ENCODE measurements at places on chromosomes 1 and 21. TPM values are rescaled to one million over a fixed set of nuclear protein-coding genes. Genes with fewer than 3 reads are reported as not detected.

Gene CYP4A22
- polyA plus RNA-seq: 6.0 TPM

DNA sequence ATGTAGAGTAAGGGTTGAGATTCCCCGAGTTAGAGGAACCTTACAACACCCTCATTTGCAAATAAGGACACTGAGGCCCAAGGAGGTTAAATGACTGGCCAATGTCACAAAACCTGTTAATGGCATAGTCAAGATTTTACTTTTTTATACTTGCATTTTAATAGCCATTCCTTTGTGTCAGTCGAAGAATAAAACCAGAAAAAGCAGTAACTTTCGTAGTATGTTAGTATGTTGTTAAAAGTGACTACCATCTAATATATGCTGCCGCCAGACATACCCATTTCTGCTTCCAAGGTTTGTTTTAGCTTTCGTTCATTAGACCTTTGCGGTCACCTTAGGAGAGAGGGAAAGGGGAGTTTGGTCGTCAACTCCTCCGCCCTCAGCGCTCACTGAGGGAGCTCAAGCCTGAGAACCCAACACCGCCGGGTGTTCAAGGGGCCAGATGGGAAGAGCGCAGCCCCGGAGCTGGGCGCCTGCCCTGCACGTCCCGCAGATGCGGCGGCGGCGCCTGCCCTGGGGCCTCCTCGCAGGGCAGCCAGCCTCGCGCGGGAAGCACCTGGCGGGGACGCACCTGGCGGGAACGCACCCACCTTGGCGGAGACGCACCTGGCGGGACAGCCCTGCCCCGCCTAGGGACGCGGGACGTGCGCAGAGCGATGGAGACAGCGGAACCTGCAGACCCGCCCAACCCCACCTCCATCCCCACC is 466 bp downstream of the VPS26C start:
- no peak for DNase-seq

Gene PEF1
- polyA plus RNA-seq: 77.2 TPM

Gene SPATA17
- 13.0 TPM for polyA plus RNA-seq

Gene CBS
- polyA plus RNA-seq: 55.5 TPM

DNA sequence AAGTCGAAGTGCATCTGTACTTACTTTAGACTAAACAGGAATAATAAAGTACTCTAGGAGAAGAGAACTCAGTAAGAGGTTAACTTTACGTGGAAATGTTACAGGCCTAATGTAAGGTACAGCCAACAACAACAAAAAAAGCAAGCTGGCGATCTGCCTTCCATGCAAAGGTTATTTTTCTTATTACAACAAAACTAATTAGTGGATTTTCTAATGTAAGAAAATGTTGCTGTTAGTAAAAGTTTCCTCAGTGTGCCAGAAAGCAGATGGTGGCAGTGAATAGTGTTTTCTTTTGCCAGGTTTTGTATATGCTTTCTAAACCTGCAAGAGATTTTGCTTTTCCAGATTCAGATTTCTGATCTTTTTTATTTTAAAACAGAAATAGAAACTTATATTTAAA is 179.2 kb downstream of the NFIA start:
- DNase-seq: no peak

- DNase-seq: peak; percentile 19
These were observed 924 bp downstream of the HMCN1 start for GRCh38 chr1:185734929-185735700.

DNA sequence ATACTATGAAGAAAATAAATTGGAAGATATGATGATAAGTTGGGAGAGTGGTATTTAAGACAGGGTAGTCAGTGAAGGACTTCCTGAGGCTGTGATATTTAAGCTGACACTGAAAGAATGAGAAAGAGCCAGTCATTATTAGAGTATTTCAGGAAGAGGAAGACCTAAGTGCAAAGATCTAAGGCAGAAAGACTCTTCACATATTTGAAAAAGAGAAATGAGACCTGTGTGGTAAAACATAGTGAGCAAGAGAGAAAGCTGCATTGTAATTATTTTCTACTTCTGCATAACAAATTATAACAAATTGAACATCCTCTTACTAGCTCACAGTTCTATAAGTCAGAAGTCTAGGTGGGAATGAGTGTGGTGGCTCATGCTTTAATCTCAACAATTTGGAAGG is 34.6 kb upstream of the DOCK7 start:
- DNase-seq: no peak

DNA sequence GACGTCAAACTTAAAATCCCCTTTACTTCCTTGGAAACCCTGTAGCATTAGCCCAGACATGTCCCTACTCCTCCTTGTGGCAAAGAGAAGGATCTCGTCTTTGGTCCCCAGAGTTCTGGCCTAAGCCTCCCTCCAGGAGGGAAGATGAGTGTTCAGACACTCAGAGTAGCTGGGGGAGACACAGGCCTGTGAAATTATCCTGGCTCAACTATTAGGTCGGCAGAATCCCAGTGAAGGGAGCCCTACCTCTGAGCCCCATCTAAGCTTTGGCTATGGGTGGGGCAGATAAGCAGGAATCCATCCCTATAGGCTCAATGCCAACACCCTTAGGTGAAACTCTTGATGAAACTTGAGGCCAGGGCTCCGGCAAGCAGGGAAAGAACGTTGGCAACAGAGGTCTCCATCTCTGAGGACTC is 1.7 kb upstream of the SFN start:
- no peak for DNase-seq

Gene TTF2
- 24.8 TPM for polyA plus RNA-seq

DNA sequence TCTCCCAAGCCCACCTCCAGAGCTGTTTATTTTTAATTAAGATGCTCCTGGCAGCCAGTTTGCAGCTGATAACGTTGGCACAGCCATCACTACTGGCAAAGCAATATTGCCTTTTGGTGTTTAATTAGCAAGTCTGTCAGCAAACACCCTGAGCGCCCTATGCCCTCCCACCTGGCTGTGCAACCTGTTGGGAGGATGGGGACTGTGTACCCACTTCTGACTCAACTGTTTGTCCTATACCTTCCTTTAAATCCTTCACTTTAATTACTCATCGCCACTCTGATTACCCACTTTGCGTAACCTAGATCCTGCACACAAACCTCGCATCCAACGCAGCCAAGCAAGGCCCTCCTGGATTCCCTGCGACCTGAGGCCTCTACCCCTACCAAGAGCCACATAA is 67.1 kb downstream of the BCAR3 start:
- no peak for DNase-seq

Gene KCNK1
- polyA plus RNA-seq: 9.0 TPM

GRCh38 chr1:222785529-222785928 is 29.3 kb upstream of the DISP1 start:
- DNase-seq: no peak

GRCh38 chr21:43345746-43346409 is 81.1 kb downstream of the SIK1 start:
- no peak for DNase-seq

GRCh38 chr21:43270800-43271301 is 102.0 kb downstream of the CRYAA start:
- no peak for DNase-seq

DNA sequence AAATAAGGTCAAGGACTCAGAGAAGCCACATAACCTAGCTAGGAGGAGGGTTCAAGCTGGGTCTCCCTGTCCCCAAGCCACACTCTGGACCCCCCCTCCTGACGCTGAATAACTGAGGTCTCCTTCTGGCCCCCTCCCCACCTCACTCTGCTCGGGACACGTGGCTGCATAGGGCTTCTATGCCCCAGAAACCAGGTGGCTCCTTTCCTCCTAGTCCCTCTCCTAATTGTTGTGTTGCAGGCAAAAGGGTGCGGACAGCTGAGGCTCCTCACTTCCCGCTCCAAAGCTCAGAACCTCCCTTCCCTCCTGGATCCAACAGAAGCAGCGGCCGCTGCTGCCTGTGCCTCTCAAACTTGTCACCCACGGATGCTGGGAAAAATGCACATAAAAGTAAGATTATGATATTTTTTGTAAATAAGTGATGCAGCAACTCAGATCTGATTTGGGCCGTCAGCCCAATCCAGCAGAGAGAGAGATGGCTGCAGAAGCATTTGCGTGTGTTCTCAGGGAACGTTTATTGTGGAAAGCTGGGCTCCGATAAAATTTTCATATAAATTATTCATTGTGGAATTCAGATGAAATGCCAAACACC is 40.8 kb upstream of the C1orf174 start:
- no peak for DNase-seq

DNA sequence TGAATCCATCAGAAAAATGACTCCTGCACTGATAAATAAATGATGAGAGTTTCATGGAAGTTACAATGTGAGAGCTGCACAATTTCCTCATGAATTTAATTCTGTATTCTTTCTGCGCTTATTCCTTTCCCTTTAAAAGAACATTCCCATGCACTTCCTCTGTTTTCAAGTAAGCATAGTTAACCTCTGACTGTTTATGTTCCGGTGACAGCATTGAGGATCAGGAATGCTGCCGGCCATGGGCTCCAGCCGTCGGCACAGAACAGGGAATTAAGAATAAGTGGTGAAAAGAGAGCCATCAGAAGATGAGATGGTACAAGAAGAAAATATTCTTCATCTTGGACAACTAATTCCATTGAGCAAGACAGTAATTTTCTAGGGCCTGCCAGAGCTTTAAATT is 65.3 kb downstream of the SUSD4 start:
- no peak for DNase-seq

DNA sequence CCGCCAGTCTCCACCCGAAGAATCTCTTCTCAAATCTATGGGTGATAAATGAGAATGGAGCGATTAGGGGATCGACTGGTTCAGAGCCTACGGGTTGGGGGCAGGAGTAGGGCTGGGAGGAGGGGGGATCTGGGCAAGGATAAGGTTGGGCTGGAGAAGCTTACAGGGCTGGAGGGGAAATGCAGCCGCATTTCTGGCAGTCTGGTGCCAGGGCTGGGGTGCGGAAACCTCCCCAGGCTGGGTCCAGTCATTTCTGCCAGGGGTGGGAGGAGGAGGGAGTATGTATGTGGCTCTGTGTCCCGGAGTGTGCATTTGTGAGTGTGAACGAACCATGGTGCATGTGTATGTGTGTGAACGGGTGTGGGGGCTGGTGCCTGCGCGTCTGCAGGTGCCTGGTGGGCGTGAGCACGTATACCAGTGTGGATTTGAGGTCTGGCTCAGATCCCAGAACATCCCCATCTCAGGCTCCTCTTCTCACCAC is 10.2 kb downstream of the C1orf216 start:
- no peak for DNase-seq

Gene WNT4
- 7.6 TPM for polyA plus RNA-seq

DNA sequence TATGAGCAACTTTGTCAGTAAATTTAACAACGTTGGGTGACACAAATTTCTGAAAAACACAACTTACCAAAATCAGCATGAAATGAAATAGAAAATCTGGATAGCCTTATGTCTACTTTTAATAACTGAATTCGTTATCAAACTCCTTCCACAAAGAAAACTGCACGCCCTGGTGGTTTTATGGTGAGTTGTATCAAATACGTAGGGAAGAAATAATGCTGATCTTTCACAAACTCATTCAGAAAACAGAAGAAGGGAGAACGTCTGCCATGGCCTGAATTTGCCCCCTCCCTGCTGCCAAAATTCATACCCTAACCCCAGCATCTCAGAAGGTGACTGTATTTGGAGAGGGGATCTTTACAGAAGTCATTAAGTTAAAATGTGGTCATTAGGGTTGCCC is 50.0 kb upstream of the COL18A1 start:
- DNase-seq: no peak

DNA sequence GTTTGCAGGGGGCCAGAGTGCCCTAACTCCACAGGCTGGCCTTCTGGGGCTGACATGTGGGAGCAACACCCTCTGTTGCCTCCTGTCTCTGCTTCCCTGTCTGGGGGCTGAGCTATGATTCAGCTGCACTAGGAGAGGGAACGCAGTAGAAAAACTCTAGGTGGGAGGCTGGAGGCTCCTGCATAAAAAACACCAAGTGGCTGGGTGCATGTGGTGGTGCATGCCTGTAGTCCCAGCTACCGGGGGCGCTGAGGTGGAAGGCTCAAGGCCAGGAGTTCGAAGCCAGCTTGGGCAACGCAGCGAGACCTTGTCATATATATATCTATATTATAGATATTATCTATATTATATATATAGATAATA is 5.6 kb downstream of the KIF17 start:
- no peak for DNase-seq

DNA sequence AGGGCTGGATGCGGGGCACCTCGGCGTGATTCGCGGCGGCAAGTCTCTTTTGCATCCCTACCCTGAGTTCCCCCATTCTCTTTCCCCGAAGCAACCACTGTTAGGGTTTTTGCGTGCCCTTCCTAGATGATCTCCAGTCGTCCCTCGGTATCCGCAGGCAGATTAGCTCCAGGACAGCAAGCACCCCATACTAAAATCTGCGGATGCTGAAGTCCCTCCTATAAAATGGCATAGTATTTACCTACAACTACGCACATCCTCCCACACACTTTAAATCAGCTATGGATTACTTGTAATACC is 22.8 kb upstream of the CFAP126 start:
- no peak for DNase-seq

GRCh38 chr1:59743324-59744091 is 71.2 kb upstream of the HOOK1 start:
- DNase-seq: no peak

DNA sequence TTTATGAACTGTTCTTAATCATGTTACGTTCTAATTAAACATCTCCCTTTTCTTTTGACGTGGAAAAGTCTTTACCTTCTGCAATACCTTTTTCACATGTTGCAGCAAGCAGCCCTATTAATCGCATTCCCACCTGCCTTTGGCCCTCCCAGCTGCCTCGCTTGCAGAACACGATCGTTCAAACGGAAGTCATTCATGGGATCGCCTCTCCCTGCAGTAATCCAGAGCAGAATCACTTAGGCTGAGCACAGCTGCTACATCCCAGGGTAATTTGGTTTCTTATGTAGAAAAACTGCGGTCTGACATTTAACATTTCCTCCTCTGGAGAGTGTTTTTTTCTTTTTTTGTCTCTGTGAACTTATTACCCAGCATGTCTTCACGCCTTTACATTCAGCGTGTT is 206.3 kb downstream of the KIF26B start:
- DNase-seq: no peak

DNA sequence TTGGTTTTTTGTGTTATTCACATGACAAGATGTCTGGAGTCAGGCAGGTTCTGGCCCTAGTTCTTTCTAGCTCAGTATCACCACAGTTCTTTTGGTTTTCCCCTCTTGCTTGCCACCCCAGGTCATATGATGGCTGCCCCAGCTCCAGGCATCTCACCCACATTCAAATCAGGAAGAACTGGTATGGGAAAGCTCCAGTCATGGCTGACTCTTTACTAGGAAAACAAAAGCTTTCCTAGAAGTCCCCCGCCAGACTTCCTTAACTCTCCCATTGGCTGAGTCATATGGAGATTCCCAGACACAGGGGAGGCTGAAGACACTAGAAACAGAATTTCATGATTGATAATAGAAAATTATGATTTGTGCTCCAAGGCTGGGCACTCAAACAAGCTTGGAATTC is 22.1 kb upstream of the EYA3 start:
- DNase-seq: no peak

Gene APCS
- polyA plus RNA-seq: not detected

- DNase-seq: no peak
These were observed 41.3 kb upstream of the RUNX1 start for GRCh38 chr21:35090403-35090802.

Gene CHODL
- 34.2 TPM for polyA plus RNA-seq

Gene TCEA3
- polyA plus RNA-seq: 57.3 TPM

- DNase-seq: no peak
These were observed 1078.3 kb downstream of the NCAM2 start for GRCh38 chr21:22076471-22076870.

- no peak for DNase-seq
These were observed 47.0 kb downstream of the CHML start for GRCh38 chr1:241593186-241593585.
